ENCODE measurements at places on chromosomes 7 and 10.

DNA sequence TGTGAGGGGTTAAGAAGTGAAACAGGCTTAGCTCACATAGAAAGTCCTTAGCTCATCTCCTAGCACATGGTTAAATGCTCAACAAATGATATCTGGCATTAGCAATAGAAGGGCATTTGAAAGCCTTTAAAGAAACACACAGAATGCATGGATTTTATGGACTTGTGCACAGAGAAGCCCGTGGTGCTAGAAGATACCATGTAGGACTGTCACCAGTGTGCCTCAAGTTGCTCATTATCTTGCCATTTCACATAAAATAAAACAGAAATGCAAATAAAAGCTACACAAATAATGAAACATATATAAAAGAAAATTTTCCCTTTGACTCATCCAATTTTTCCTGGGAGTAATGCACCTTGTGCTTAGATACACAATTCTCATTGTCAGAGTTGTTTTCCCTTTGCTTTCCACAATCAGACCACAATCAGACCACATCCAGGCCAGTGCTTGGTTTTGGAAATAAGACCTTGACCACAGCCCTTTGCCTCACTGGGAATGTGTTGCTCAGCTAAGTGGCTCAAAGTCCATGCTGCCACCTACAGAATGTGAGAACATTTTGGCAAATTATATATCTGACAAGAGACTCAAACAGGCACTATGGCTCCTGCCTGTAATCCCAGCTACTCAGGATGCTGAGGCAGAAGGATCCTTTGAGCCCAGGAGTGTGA, 9.5 kb upstream of the WDR11 start:
- no peak for DNase-seq

- DNase-seq: no peak
Observed at GRCh38 chr7:77913977-77914607, 115.5 kb downstream of the PHTF2 start.

- no peak for DNase-seq
Observed at GRCh38 chr10:46253076-46254006, 33.5 kb upstream of the ANTXRL start.

- DNase-seq: no peak
Observed at GRCh38 chr7:101833799-101834198, 16.4 kb downstream of the CUX1 start.

- no peak for DNase-seq
Observed at GRCh38 chr10:44400541-44400940, 15.6 kb upstream of the CXCL12 start.

- no peak for DNase-seq
Observed at GRCh38 chr7:106018566-106019469, 55.8 kb downstream of the CDHR3 start.

- DNase-seq: no peak
Observed at GRCh38 chr7:31076051-31076450, 23.9 kb downstream of the ADCYAP1R1 start.

DNA sequence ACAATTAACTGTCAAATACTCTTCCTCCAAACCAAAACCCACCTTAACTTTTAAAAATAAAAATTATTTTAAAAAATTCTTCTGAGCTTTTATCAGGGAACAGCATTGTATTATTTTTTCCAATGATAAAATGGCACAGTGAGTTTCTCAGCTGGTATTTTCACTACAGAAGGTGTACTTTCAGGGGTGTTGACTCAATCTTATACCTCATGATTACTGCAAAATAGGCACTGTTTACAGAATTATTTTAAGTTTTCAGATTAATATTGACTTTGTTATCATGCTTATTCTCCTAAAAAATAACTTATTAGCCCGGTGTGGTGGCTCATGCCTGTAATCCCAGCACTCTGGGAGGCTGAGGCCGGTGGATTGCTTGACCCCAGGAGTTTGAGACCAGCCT, 24.3 kb downstream of the RHEB start:
- no peak for DNase-seq

GRCh38 chr10:95406651-95407280, 116.0 kb upstream of the PDLIM1 start:
- no peak for DNase-seq

GRCh38 chr7:87445897-87446296, 29.6 kb downstream of the ABCB4 start:
- DNase-seq: no peak

DNA sequence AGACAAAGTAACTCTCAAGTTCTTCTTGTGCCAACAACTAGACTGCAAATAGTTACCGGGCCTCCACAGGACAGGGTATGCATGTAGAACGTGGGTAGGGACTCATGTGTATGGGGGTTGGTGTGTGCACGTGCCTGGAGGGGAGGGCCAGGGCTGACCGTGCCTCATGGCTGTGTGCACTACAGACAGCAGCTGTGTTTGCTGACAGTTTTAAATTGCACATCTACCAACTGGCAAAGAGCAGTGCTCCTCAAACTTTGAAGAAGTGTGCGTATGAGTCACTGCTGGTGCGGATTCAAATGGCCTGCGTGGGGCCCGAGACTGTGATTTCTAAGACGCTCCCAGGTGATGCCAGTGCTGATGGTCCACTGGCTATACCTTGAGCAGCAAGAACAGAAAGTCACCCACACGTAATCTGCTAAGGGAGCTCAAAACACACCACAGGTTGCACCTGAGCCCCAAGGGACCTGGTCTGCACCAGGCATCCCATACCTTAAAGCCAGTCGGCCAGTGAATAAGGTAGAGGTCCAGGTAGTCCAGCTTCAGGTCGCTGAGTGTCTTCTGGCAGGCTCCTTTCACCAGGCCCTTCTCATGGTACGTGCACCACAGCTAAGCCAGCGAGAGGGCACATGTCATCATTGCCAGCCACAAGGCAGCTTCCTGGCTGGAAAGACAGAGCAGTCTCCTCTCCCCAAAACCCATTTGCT, 8.5 kb downstream of the AKR1B1 start:
- DNase-seq: no peak

- DNase-seq: no peak
Observed at GRCh38 chr7:106050002-106050745, 61.9 kb downstream of the SYPL1 start.

DNA sequence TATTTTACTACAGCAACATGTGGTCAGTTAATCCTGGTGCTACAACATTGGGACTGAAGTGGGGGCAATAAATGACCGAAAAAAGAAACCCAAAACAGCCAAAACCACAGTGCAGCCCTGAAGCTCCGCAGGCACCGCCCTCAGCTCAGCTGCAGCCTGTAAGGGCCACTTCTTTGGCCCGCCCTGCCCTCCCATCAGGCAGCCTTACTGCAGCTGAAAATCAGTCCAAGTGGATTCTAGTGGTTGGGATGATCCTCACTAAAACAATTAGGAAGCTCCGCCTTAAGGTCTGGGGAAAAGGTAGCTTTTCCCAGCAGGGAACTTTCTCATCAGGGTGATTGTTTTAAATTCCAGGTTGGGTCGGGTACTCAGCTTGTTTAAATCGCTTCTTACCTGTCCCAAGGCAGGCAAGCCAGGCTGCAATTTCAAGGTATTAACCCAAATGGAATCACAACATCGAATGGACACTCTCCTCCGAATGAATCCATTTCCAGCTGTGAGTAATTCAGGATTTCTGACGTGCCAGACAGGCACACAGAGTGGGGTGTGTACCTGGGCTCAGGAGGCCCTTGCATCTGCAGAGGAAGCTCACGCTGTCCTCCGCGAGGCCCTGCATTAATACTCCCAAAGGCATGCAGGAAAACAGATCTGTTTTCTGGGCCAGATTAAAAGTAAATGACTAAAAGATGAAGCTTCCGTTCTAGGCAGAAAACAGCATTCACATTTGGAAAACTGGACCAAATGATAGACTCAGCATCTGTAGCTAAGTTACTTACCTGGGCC, 104.3 kb downstream of the CREB5 start:
- DNase-seq: no peak

- DNase-seq: no peak
Observed at GRCh38 chr7:80843018-80843677, 75.7 kb downstream of the SEMA3C start.

GRCh38 chr7:95316588-95316987, 7.7 kb downstream of the PON1 start:
- DNase-seq: no peak

DNA sequence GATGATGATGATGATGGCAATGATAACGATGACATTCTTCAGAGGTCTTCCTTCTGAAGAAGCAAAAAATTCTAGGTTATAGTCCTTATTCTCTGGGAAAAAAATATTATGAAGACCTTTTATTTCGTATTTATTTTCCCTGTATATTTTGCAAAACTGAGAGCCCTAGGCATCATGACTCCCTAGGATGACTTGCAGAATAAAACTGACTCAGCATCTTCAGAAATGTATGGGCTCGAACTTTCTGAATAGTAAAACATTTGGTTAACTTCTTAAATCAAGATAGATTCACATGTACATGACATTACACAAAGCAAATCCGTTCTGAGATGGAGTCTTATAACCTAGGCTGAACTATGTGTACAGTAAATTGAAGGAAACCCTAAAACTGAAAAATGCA, 29.4 kb downstream of the DKK1 start:
- DNase-seq: no peak

GRCh38 chr10:28991333-28992270, 297.3 kb upstream of the LYZL1 start:
- peak; percentile 38 for DNase-seq

DNA sequence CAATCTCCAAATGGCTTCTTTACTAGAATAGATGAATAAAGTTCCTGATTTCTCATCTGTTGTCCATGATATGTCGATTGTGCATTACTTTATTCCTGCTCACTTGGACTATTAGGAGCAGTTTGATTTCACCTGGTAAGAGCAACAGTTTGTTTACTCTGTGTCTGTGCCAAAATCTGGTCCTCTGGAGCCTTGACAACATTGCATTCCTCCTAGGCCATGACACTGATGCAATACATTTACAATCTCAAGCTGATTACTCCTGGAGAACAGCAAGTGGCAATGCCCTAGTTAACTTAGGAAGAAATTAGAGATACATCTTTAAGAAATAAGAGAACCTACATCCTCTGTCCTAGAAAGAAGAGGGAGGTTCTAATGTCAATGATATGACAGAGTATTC, 71.8 kb downstream of the SGCE start:
- DNase-seq: no peak

- no peak for DNase-seq
Observed at GRCh38 chr7:5792792-5793191, 11.3 kb upstream of the RNF216 start.

DNA sequence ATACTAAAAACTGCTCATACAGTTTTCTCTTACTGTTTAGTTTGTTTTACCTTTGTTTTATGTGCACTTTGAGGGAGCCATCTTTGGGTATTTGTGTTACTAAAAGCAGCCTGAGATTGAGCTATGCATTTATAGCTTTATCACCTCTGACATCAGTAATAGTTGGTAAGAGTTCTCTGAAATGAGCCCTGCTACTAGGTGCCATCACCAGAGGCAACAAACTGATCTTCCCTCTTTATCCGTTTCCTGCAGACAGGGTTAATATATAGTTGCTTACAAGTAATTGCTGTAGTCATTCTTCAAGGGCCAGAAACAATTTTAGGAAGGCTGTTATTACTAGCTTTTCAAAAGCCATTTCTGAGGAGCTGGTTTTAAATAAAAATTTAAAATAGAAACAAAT, 49.1 kb downstream of the KIF20B start:
- DNase-seq: no peak

GRCh38 chr7:72234086-72234485, 178.1 kb downstream of the CALN1 start:
- DNase-seq: no peak

GRCh38 chr7:158849768-158850544, 6.4 kb upstream of the DYNC2I1 start:
- no peak for DNase-seq

DNA sequence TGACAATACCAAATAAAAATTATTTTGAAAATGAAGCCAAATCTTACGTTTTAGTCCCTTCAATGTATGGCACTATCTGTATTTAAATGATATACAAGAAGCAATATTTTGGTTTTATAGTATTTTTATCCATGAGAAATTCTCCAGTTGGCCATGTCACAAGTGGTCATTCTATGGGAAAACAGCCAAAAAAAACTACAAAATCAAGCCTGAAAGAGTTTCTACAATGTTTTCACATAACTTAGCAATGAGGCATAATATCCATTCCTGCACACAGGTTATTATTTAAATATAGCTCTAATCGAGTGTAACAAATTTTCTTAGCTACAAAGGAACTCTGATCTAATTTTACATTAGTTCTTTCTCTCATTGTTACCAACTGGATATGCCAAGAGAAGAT, 5.4 kb downstream of the RAB11FIP2 start:
- DNase-seq: no peak

GRCh38 chr7:124701955-124702354, 63.6 kb downstream of the GPR37 start:
- no peak for DNase-seq

DNA sequence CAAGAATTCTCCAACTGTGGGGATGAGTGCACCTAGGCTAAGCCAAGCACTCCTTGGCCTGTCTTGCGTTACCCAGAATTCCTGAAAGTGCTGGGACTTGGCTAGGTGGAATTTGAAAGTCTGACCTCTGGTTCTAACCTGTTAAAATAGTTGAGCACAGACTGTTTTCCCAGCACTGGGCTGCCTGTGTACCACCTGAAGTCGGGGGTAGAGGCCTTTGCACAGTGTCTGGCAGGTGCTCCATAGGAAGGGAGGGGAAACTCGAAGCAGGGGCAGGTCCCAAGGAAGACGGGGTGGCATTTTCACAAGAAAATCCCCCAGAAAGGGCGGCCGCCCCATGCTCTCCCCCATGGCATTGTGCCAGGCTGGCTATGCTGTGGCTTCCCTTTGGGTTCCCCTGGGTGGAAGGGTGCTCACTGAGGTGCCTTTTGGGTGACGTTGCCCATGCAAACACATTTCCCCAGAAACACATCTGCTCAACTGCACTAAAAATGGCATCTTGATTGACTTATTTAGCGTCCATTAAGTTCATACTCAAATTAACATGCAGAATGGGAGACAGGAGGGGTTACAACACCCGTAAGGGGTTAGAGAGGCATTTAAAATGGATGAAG, 62.9 kb downstream of the SYPL1 start:
- no peak for DNase-seq

DNA sequence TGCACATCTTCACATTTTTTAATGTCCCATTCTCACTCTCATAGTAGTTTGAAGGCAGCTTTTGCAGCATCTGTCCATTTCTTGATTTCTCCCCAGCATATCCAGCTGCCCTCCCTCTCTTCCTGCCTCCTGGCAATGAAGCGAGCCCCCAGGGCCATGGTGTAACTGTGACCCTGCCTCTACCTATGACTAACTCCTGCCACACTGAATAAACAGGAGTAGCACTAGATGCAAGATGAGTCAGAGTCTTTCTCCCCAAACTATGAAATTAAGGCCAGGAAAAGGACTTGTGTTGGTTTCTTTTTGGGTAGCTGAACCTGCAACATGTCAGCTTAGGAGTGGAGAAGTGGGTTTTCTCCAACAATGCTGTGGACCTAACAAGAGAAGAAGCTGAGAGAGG, 329.0 kb downstream of the RNLS start:
- DNase-seq: peak; percentile 19

GRCh38 chr7:88165697-88166096, 54.1 kb downstream of the SRI start:
- DNase-seq: no peak

Data from activated naive CD8-positive, alpha-beta T cell treated with anti-CD3 and anti-CD28 coated beads for 36 hours (primary cell).